ENCODE measurements at places on chromosomes 6 and 20.

DNA sequence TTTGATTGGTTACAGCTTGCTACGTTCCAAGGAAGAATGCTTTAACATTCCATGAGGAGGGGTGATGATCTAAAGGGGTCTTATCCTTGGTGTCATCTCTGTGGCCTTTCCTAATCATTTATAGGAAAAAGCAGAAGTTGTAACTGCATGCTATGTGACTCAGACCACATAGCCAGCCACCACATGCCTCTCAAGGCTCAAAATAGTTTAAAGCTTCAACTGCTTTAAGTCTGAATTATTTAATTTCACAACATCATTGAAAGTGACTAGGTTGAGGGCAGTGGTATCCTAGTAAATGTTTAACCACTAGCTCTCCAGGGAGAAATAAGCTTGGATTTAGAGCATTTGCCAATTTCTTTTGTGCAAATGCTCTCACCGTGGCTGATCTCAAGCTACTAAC is 29.7 kb downstream of the MC3R start:
- no peak for DNase-seq

DNA sequence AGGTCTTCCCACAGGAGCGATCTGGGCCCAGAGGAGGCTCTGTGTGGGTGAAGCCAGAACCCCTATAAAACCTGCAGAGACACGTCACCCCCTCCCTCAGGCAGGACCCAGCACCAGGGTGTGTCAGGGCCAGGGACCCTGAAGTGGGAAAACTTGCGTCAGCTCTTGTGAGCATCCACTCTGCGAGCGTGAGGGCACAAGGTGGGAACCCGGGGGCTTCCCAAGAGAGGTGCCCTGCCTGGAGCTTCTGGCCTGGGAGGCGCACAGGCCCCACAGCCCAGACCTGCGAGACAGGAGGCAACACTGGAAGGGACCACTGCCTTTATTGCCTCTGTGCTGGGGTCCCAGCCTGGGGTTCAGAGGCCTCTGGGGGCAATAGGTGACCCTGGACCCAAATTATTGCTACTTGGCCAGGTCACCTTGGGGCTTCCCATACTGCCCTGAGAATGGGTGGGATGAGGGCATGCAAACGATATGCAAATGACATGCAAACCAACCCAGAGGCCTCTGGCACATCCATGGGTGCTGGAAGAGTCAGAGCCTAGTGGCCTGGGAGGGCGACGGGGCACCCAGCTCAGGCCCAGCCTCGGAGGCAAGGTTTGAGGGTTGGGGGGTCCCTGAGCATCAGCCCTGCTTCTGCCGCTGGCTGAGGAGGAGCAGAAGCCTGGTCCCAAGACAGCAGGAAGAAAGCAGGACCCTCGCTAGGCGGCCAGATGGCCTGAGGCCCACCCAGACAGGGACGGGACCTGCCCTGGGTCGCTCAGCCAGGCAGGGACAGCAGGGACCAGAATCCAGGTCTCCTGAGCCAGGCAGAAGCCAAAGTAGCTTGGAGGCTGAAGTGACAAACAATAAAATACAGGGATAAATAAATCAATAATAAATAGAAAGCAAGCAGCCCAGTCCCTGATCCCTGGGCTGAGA is 5.1 kb upstream of the C20orf144 start:
- DNase-seq: no peak

GRCh38 chr6:127266892-127267645 is 405 bp downstream of the RNF146 start:
- peak; percentile 25 for DNase-seq

DNA sequence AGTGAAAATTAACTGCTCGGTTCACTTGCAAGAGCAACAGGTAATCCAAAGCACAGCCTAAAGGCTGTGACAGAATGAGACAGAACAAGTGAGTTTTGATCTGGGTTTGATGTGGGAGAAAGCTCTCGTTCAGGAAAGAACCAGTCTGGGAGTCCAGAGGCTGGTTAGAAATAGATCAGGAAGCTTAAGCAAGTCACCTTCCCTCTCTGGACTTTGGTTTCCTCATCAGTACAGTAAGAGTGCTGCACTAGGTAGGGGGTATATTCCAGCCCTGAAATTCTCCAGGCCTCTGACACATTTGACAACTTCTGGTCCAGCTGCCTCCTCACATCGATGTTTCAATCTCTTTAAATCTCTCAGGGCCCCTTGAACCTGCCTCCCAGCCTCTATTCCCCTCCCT is 33.7 kb upstream of the MDGA1 start:
- no peak for DNase-seq

- peak; percentile 18 for DNase-seq
Measured at GRCh38 chr6:11236076-11236750, 3.7 kb upstream of the NEDD9 start.

GRCh38 chr6:7672066-7673062 is 53.5 kb upstream of the BMP6 start:
- no peak for DNase-seq

- no peak for DNase-seq
Measured at GRCh38 chr6:72675396-72675795, 53.5 kb downstream of the KCNQ5 start.

DNA sequence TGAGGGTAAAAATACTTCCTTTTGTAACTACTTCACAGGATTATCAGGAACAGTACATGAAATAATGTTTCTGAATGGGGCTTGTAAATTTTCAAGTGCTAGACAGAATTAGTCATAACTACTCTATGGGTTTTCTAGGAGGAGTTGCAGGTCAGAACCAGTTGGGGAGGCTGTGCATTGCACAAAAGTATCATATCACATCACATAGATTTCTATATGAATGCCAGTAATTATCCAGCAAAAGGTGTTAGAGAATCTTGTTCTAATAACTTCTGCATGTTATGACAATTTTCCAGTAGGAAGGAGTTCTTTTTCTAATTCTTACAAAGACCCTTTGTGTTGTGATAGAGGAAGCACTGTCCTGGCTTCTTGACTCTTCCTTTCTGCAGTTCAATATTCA is 551.6 kb downstream of the COL12A1 start:
- DNase-seq: no peak

DNA sequence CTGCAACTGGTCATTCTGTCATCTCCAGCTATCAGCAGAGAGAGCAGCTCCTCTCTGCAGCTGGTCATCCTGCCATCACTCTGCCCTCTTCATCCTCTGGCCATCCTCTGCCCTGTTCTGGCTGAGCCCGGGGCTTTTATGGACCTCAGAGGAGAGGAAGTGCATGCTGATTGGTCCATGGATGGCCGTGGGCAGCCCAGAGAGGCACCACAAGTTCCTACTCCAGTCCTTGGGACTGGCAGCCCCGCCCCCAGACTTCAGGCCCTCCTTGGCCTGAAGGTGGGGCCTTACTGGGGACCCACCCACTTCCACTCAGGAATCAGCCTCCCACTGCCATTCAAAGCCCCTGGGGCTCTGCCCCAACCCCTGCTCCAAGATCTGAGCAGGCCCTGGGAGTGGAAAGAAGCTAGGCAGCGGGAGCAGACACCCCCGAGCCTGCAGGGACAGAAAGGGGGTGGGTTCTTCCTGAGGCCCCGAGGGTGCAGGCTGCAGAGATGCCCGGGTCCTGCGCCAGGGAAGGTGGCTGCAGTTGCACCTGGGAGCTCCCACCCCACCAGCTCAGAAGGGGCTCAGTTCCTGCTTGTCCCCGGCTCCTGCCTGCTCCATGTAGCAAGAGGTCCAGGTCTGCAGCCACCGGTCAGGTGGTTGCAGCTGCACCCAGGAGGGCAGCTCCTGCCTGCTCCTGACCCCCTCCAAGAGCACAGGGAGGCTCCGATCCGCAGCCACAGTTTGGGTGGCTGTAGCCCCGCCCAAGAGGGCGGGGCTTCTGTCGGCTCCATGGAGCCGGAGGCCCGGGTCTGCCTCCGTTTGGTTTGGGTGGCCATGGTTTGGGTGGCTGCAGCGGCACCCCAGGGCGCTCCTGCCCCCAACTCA is 34.1 kb upstream of the HMGA1 start:
- no peak for DNase-seq

DNA sequence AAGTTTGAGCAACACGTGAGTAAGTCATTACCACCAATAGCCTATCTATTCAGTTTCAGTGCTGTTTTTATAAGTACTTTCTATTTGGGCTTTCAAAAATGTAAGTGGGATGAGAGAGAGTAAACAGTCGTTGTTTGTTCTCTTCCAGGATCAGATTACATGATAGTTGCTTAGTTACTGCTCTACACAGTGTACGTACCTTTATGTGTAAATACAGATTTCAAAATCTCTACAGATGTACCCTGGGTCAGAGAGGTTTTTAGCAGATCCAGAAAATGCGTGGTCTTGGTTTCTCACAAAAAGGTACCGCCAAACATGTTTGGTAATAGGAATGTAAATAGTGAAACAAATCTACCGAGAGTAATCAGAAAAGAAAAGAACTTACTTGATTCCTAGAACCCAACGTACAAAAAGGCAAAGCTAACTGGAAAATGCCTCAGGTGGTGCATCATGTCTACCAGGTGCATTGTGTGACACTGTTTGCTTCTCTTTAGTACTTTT is 421.1 kb downstream of the BCKDHB start:
- DNase-seq: no peak

Measured in T-helper 1 cell (primary cell).